Activated CD8-positive, alpha-beta memory T cell treated with anti-CD3 and anti-CD28 coated beads, Interleukin-2, amount 10 ng/mL, durations not matched to agents 7 days and 5 days (primary cell): ENCODE measurements at places on chromosomes 5 and 9. TPM values are rescaled to one million over a fixed set of nuclear protein-coding genes. Genes with fewer than 3 reads are reported as not detected.
A peak's percentile ranks its signal among the peaks of the same experiment; 100 is the strongest.

DNA sequence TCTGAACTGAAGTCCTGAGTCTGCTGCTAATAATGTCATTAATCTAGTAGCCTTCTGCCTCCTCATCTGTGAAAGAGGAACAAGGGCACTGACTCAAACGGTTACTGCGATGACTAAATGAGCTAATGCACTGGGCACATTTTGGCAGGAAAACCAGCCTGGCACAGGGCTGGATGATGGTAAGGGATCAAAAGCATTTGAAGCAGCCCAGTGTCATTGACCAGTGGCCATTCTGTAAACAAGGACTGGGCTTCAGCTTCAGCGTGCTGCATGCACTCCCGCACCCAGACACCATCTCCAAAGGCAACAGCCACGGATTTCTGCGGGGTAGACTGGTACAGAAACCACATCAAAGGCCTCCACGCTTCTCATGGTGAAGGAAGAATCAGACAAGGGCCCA is 8.0 kb downstream of the GCNT4 start:
- no peak overlapping the region for H3K27ac ChIP-seq
- DNase-seq: no peak
- H3K4me3 ChIP-seq: no peak overlapping the region
- peaks cover 23% of the 10 kb centered on the region for H3K27me3 ChIP-seq
- H3K4me1 ChIP-seq: peaks cover 28% of the 10 kb centered on the region

The GRXCR2 gene
- not detected for total RNA-seq

DNA sequence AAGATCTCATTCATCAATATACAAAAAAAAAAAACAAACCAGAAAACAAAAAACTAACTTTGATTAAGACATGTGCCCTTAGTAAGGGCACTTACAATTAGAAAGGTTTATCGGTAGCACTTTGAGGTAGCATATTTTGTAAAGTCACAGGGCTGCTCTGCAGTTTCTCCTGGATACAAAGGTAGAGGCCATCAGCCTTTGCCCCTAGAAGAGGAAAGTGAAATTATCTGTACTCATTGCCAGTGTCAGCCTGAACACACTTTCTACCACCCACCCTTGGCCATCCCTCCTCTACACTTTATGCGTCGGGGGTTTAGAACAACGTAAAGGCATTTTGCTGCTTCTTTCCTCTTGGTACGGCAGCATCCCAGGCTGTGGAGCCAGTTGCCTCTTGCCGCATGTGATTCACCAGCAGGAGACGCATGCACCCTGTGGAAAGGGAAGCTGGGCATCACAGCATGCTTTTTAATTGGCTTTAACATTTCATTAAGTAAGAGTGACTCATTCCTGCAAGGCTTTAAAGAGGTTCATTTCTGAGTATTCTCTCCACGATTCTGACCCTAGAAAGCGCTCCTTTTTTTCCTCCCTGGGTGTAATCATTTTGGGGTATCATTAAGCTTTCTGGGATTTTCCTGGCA is 84.6 kb downstream of the CEMIP2 start:
- peaks cover 46% of the 10 kb centered on the region for H3K36me3 ChIP-seq
- H3K27ac ChIP-seq: peak overlapping the region; percentile 78
- H3K27me3 ChIP-seq: no peaks in the 10 kb centered on the region
- peaks cover 32% of the 10 kb centered on the region for H3K4me1 ChIP-seq
- DNase-seq: no peak

- DNase-seq: no peak
- no peaks in the 10 kb centered on the region for H3K27me3 ChIP-seq
- no peak within 1 kb of the TSS for H3K27ac ChIP-seq
These were observed at the start of gene SELENOP for GRCh38 chr5:42811591-42812446. Gene SELENOP (minus strand): TSS chr5:42811892. CDS start chr5:42808353, 3,539 bp downstream.

DNA sequence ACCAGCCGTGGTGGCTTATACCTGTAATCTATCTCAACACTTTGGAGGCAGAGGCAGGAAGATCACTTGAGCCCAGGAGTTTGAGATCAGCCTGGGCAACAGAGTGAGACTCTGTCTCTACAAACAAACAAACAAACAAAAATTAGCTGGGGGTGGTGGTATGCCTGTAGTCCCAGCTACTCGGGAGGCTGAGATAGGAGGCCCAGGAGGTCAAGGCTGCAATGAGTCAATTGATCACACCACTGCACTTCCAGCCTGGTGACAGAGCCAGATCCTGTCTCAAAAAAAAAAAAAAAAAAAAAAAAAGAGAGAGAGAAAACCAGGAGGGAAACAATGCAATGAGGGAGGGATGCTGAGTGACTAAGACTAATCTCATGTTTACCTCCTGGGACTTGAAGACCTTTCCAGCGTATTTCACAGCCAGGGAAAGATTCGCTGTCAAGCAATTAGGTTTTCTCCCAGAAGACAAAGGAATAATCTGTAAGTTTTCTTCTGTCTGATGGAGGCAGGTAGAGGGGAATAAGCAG is 51.1 kb upstream of the MIER3 start:
- peaks cover 2% of the 10 kb centered on the region for H3K36me3 ChIP-seq
- no peaks in the 10 kb centered on the region for H3K4me1 ChIP-seq
- peaks cover 30% of the 10 kb centered on the region for H3K27me3 ChIP-seq
- H3K4me3 ChIP-seq: no peak overlapping the region

DNA sequence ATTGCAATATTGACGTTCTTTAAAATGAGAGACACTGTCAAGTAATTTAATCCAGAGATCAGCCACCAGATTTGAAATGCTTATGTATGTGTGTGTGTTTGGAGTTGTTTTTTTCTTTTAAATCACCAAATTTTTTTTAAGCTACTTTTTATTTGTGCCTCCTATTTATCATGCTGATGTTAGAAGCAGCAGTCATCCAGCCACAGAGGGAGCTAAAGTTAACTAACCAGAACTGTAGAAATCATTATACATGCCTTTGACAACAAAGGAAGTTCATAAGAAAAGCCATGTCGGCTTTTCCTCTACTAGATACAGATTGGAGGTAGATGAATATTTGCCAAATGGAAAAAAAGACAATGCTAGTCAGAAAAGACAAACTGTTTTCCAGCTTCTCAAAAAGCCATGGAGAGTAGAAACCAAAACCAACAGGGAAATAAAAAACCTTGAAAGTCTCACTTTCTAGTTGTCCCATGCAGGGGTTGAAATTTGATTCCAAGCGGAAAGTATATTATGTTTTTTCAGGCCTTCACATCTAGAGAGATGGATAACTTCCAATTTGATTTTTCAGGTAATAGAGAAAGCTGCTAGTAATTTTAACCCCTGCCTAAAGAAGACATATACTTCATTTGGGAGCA is 4.5 kb downstream of the PURA start:
- H3K4me3 ChIP-seq: no peak overlapping the region
- DNase-seq: no peak
- H3K27me3 ChIP-seq: no peaks in the 10 kb centered on the region
- no peak overlapping the region for H3K27ac ChIP-seq

GRCh38 chr5:67283275-67283987 is 86.8 kb upstream of the CD180 start:
- no peak overlapping the region for H3K27ac ChIP-seq
- H3K36me3 ChIP-seq: peaks cover 2% of the 10 kb centered on the region
- H3K27me3 ChIP-seq: peaks cover 3% of the 10 kb centered on the region
- no peak for DNase-seq
- no peaks in the 10 kb centered on the region for H3K4me1 ChIP-seq

The SLC25A2 gene
- total RNA-seq: 1.1 TPM

DNA sequence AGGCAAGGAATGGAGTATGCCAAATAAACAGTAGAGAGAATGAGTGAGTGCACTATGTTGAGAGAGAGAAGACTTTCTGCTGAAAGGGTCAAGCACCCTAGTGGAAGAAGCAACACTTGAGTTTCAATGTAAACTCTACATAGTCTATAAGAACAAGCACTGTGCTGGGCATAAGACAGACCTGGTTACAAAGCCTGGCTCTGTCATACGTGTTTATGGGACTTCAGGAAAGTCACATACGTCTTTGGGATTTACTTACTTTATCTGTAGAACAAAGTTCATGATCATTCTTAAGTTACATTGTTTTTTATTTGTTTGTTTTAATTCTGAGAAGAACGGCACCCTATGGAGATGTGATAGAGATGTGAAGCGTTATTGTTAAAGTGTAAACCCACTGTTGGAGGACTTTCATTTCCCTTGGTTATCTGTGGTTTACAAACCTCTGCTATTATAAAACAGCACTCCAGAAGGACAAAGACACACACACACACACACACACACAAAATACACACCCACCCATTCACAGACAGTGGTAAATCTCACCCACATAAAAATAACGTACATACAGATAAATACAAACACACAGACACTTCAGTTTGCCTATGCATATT is 70.7 kb upstream of the TRIM32 start:
- no peak overlapping the region for H3K27ac ChIP-seq
- H3K4me1 ChIP-seq: no peaks in the 10 kb centered on the region
- H3K27me3 ChIP-seq: no peaks in the 10 kb centered on the region
- no peak for DNase-seq

GRCh38 chr5:35665096-35665495 is 47.4 kb downstream of the SPEF2 start:
- no peak overlapping the region for H3K27ac ChIP-seq
- no peak for DNase-seq
- H3K27me3 ChIP-seq: no peaks in the 10 kb centered on the region
- H3K4me1 ChIP-seq: peaks cover 40% of the 10 kb centered on the region
- H3K36me3 ChIP-seq: peaks cover 73% of the 10 kb centered on the region

GRCh38 chr9:6581253-6581652 is 64.3 kb downstream of the GLDC start:
- no peak overlapping the region for H3K4me3 ChIP-seq
- no peaks in the 10 kb centered on the region for H3K4me1 ChIP-seq
- no peak for DNase-seq
- peaks cover 9% of the 10 kb centered on the region for H3K27me3 ChIP-seq
- no peak overlapping the region for H3K27ac ChIP-seq

- no peaks in the 10 kb centered on the region for H3K36me3 ChIP-seq
- H3K27ac ChIP-seq: no peak overlapping the region
- H3K4me3 ChIP-seq: no peak overlapping the region
- peaks cover 10% of the 10 kb centered on the region for H3K27me3 ChIP-seq
- no peak for DNase-seq
These were observed 133.3 kb upstream of the TLX3 start for GRCh38 chr5:171175746-171176145.

The DND1 gene
- total RNA-seq: 2.8 TPM
